Right cardiac atrium (tissue), 5 donors: ENCODE measurements at places on chromosomes 1 and 21. TPM values are rescaled to one million over a fixed set of nuclear protein-coding genes. Genes with fewer than 3 reads are reported as not detected.

Gene SRSF10
- 39.8 TPM for polyA plus RNA-seq

- no peak for DNase-seq
These were observed 25.7 kb downstream of the HTR6 start for GRCh38 chr1:19690342-19690741.

GRCh38 chr1:55443175-55443915 is 228.2 kb upstream of the USP24 start:
- DNase-seq, result peak; percentile 88

DNA sequence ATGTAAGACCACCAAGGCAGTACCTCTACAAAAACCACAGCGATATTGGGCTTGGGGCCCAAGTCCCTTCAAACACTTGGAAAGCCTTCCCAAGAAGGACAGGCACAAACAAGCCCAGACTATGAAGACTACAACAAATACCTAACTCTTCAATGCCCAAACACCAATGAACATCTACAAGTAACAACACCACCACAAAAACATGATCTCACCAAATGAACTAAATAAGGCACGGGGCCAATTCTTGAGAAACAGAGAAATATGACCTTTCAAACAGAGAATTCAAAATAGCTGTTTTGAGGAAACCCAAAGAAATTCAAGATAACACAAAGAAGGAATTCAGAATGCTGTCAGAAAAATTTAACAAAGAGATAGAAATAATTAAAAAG is 86.8 kb downstream of the COL24A1 start:
- DNase-seq, result no peak

Gene HSD11B1
- polyA plus RNA-seq, result 1.5 TPM

Gene TIAM1
- polyA plus RNA-seq, result 3.9 TPM

Gene PDZK1IP1
- 0.23 TPM for polyA plus RNA-seq

DNA sequence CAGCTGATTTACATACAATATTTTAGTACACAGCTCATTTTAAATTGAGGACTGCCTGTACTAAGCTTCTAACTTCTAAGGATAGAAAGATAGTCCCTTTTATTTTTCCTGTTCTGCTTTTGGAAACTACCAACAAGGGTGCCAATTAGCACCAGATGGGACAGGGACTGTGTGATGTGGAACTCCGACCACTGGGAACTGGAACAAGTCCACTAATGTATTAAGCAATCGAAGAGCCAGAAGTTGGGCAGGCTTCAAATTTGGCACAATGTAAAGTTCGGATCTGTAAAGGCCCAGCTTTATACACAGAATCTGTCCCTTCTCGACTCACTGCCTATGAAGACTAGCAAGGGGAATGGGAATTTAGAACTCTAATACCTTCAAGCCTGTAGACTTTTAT is 149.3 kb downstream of the ZC3H11B start:
- no peak for DNase-seq

GRCh38 chr1:199591468-199591867 is 436.0 kb upstream of the NR5A2 start:
- DNase-seq, result no peak

Gene AQP10
- 0.23 TPM for polyA plus RNA-seq

DNA sequence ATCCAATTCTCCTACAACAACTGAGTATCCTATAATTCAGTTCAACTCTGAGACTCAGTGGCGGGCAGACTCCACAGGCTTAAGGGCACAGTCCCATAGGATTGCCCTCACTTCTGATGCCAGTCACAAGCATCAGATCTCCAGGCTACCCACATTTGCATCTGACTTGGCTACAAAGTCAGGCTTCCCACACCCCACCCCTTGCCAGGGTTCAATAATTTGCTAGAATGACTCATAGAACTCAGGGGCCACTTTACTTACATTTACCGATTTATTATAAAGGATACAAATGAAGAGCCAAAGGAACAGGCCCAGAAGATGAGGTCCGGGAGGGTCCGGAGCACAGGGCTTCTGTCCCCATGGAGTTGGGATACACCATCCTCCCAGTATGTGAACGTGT is 36.0 kb upstream of the SLAMF9 start:
- DNase-seq, result no peak

Gene PIGR
- 0.23 TPM for polyA plus RNA-seq

GRCh38 chr1:5878971-5879370 is 113.3 kb downstream of the NPHP4 start:
- DNase-seq, result peak; percentile 14

DNA sequence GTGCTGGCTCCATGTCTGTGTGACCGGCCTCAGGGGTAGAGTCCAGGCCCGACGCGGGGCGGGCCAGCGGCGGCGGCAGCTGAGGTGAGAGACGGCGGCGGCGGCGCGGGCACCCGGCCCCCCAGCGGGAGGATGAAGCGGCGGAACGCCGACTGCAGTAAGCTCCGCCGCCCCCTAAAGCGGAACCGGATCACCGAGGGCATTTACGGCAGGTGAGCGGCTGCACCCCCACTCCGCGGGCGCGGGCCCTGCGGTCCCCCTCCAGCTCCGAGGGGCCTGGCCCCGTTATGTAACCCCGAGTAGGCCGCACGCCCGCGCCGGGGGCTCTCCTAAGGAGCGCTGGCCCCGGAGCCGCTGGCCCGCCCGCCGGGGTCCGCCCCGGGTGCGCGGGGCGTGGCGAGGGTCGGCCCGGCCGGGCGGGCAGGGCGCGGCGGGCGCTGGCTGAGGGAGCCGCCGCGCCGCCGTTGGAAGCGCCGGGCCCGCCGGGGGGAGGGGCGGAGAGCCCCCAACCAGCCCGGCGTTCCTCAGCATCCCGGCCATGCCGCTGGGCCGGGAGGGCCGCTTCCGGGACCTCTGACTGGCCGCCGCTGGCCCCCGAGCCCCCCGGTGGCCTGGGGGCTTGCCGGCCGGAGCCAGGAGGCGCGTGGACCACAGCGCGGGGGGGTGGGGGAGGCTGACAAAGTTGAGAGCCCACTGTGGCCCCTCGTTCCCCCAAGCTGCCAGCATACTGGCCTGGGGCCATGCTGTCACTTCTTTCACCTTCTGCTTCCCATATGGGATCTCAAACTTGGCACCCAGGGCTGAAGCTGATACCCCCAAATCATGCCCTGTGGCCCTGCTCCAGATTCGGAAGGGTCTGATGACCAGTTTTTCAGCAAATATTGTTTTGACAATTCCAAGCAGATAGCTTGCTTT is 527 bp downstream of the MACO1 start:
- DNase-seq, result peak; percentile 74

DNA sequence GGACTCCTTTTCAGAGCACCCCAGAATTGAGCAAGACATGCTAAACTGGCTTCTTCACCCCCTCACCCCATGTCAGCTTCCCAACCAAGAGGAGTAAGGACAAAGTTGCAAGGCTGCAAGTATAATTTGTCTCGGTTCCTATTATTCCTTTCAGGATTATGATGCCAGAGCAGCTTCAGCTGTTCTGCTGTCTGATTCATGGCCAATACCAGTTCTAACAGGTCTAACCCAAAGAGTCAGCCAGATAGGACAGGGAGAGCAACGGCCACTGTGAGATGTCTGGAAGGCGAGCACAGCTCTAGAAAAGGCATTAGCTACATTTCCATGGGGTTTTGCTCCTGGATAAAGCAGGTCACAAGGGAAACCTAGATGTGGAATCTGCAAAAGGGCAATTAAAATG is 53.3 kb upstream of the HOOK1 start:
- DNase-seq, result no peak

DNA sequence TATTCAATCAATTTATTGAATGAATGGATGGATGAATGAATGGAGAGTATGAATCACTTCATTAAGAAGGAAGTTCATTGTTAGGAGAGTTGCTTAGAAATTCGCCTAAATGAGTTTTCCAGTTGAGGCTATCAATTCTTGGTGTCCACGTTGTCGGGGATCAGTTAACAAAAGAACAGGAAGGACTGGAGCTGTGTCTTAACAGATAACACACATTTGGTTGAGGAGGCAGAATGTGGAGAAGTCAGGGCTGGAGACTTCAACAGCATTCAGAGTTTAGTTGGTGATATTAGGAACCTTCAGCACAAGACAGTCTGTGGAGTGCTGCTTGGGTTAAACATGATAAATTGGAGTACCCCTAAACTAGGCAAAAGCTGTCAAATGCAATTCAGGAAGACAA is 33.7 kb downstream of the ZBTB18 start:
- DNase-seq, result no peak

GRCh38 chr1:9621032-9621431 is 30.5 kb upstream of the PIK3CD start:
- DNase-seq, result no peak

Gene NLRP3
- 0.50 TPM for polyA plus RNA-seq

Gene CHD1L
- 6.2 TPM for polyA plus RNA-seq

Gene MSH4
- polyA plus RNA-seq, result 0.16 TPM

DNA sequence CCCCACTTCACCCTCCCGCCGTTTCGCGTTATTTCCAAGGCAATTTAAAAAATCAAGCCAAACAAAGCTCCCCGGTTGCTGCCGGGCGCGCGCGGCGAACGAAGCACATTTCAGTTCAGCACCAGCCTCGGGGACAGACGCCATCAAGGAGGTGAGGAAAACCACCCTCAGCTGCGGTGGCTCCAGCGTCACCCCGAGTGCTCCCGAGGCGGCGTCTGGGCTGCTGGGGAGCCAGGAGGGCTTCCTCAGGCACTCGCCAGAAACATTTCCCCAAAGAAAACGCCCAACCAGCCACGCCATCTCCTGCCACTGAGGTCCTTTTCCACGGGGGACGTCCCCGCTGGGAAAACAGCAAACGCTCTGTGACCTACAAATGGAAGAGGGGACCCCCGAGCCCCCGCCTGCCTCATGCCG is 623 bp downstream of the GNG4 start:
- peak; percentile 70 for DNase-seq

Gene NCF2
- polyA plus RNA-seq, result 1.4 TPM

DNA sequence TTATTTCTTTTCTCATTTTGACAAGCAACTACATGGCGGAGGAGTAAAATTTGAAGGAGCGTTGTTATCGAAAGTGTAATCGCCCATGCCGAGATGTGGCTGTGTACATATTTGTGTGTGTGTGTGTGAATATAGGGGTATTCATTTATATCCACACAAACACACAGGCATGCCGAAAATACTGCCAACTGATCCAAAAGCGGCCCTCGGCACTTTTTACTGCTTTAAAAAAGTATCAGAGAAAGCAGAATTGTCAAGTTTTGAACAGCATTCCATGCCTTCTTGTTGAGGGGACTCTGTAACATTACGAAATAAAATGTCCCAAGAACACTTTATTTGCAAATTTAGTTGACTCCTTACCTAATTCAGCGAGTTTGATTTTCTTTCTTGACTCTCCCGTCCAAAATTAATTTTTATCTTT is 1.1 kb downstream of the PBX1 start:
- DNase-seq, result no peak

- DNase-seq, result no peak
These were observed 407.9 kb upstream of the PKN2 start for GRCh38 chr1:88276163-88276562.

- DNase-seq, result no peak
These were observed 3.4 kb upstream of the BCL2L15 start for GRCh38 chr1:113890816-113891215.

Gene NKAIN1
- polyA plus RNA-seq, result 0.02 TPM

- no peak for DNase-seq
These were observed 7.8 kb upstream of the SERBP1 start for GRCh38 chr1:67437961-67438360.

GRCh38 chr1:206940588-206940936 is 5.7 kb downstream of the PIGR start:
- DNase-seq, result no peak

GRCh38 chr1:244104309-244105060 is 53.4 kb downstream of the ZBTB18 start:
- no peak for DNase-seq

Gene GAS5
- polyA plus RNA-seq, result 78.6 TPM

GRCh38 chr21:34180407-34180806 is 107.0 kb downstream of the MRPS6 start:
- DNase-seq, result no peak

GRCh38 chr1:201183209-201183608 is 7.4 kb upstream of the IGFN1 start:
- no peak for DNase-seq

DNA sequence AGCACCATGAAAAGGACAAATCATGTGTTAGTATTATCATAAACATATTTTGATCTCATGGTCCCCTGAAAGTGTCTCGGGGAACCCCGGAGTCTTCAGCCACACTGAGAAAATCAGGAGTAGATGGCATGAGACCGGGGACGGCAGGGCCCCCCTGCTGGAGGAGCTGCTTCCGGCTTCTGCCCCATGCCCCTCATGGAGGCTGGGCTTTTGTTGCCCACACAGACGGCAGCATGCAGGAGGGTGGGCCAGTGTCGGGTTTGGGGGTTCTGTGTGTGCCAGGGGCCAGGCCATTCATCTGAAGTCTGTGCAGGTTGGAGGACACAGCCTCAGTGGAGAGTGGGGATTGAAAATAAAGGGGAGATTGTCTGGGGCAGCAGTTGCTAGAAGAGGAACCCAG is 75.1 kb upstream of the CD34 start:
- no peak for DNase-seq

- DNase-seq, result no peak
These were observed 78.9 kb downstream of the KAZN start for GRCh38 chr1:14677292-14677971.

DNA sequence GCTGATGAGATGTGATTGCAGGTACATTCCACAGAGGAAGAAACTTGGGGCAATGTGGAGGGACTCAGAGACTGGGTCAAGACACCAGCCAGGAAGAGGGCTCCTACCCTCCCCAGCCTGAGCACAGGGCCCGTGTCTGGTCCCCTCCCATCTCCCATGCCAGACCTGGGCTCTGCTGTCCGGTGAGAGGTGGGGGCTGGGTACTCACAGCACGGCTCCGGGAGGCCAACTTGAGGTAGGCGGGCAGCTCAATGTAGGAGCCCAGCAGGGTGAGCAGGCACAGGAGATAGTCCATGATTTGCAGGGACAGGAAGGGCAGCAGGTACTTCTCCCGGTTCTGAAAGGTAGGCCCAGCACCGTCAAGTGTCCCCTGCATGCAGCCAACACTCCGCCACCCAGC is 16.2 kb upstream of the MATN1 start:
- DNase-seq, result no peak

GRCh38 chr1:236141447-236142252 is 689 bp upstream of the GPR137B start:
- DNase-seq, result no peak

Gene COL6A2
- polyA plus RNA-seq, result 210 TPM

Gene NBPF20
- polyA plus RNA-seq, result 0.79 TPM

GRCh38 chr1:226832613-226833012 is 37.8 kb upstream of the PSEN2 start:
- DNase-seq, result no peak

DNA sequence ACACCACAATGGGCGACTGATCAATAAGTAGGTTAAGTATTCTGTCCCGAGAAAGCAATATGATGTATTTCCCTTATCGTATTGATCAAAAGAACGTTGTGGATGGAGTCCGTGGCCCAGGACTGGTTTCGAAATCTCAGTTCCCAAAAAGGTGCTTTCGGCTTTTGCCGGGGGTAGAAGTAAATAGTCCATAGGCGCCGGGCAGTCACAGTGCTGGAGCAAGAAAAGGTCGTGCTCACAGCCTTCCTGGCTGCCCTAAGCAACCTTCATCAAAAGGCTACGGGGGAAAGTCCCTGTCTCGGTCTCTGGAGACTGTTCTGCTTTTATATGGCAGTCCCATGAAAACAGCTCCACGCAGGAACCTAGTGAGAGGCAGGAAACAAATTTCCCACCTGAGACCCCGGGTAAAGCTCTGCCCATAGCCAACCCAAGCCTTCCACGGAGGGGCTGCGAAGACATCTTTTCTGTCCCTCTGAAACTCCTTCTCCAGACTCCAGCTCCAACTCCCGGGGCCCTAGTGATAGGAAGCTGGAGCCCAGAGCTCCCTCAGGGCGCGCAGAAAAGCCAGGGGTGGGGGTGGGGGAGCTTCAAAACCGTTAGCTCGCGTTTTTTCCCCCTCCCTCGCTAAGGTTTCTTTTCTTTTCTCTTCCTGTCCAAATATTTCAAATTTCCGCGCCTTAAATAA is 7.0 kb downstream of the CDKN2C start:
- peak; percentile 49 for DNase-seq

Gene IL24
- not detected for polyA plus RNA-seq

- DNase-seq, result no peak
These were observed 5.4 kb upstream of the PRDM15 start for GRCh38 chr21:41884501-41885030.
